Right ventricle myocardium superior (tissue), 1 donor: ENCODE measurements at places on chromosomes 12 and 14. TPM values are rescaled to one million over a fixed set of nuclear protein-coding genes. Genes with fewer than 3 reads are reported as not detected.

GRCh38 chr14:93120517-93120916 lies 4.8 kb upstream of the ITPK1 start:
- no peak for DNase-seq

DNA sequence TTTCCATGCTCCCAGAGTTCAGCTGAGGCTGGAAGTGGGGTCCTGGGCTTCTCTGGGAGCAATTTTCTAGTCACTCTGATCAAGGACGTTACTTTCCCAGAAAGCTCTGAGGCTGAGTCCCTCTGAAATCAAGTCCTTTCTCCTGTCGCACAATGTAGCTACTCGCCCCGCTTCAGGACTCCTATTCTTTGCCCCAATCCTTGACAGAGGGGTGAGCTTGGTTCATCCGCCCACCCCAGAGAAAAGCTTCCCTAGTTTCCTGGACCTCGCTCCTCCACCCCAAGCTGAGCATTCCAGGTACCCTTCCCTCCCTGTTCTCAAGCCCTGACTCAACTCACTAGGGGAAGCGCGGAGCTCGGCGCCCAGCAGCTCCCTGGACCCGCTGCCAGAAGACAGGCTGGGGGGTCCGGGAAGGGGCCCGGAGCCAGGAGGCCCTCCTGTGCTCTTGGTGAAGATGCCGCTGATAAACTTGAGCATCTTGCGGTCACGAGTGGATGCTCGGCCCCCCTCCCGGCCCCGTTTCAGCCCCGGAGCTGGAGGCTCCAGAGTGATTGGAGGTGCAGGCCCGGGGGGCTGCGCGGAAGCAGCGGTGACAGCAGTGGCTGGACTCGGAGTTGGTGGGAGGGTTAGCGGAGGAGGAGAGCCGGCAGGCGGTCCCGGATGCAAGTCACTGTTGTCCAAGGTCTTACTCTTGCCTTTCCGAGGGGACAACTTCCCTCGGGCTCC lies 1.6 kb downstream of the AGAP2 start:
- no peak for DNase-seq

GRCh38 chr14:84107835-84108343 lies 1422.1 kb upstream of the FLRT2 start:
- no peak for DNase-seq

DNA sequence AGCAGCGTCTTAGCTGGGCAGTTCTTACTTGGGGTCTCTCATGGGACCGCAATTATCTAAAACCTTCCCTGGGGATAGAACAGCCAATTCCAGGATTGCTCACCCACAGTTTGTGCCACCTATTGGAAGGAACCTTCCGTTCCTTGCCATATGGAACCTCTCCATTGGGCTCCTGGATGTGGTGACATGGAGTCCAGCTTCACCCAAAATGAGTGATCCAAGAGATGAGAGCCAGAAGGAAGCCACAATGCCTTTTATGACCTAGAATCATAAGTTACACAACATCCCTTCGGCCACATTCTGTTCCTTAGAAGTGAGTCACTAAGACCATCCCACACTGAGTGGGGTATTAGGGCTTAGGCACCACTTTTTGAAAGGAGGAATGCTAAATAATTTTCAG lies 164.4 kb downstream of the FBXL14 start:
- no peak for DNase-seq

GRCh38 chr12:11650286-11651281 lies 1.1 kb downstream of the ETV6 start:
- DNase-seq = no peak

RNU7-1 gene
- total RNA-seq = not detected

GRCh38 chr12:52027085-52027843 lies 20.5 kb downstream of the TAMALIN start:
- peak; percentile 84 for DNase-seq

AKAP6 gene
- 180 TPM for total RNA-seq

GRCh38 chr14:102085948-102086708 lies 716 bp downstream of the HSP90AA1 start:
- DNase-seq = peak; percentile 51

DNA sequence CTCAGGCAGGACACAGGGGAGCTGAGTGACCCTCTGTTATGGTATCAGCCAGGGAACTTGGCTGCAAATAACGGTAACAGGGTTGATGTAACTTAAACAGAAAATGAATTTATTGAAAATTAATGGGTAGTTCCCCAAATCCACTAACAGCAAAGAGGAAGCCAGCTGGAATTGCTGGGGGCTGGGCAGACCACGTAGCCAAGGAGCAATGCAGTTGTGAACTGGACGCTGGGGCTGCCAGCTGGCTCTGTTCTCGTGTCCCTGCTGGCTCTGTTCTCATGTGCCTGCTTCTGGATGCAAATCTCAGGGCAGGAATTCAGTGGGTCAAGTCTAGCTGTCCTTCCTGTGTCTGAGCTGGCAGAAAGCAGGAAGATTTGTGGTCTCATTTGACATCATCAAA lies 1383.3 kb upstream of the TMEM132C start:
- DNase-seq = peak; percentile 50

DNA sequence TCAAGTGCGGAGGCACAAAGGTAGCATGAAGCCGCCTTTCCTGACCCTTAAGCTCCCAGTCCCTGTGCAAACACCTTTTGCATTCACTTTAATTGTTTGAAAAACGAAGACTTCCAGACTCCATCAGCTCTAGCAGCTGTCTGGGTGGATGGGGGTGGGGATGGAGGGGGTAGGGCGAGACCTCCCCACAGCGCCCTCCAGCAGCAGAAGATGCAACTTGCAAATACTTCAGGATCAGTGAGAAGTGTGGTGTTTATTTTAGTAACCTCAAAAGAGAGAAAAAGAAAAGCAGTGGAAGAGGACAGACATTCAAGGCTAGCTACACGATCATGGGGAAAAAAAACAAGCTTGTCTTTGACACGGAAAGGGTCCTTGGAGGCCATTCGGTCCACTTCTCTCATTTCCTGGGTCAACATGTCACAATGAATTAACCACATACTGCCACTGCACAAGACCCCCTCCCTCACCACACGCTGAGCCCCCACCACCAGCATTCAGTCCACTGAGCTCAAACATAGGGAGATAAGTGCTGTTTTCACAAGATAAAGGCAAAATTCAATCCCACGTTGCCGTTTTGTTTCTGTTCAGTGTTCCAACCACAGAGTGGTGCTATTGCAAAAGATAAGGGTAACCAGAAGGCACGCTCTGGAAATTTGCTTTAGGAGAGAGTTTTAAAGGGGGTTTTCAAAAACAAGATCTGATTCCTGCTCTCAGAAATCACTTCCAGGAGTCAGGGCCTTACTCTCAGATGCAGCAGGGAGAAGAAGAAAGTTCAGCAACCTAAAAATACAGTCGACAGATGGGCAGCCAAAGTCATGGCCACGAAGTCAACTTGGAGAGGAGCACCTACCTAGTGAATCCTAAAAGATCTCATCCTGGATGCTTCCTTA lies 3.3 kb upstream of the NTF3 start:
- DNase-seq = no peak

RPL10L gene
- total RNA-seq = not detected

HNRNPA1 gene
- 389 TPM for total RNA-seq

NPFF gene
- total RNA-seq = not detected

PMEL gene
- total RNA-seq = 0.83 TPM

- no peak for DNase-seq
Measured at GRCh38 chr14:81771651-81772275, 238.1 kb upstream of the SEL1L start.

GRCh38 chr12:52243856-52244614 lies 11.0 kb downstream of the KRT7 start:
- peak; percentile 82 for DNase-seq

DNA sequence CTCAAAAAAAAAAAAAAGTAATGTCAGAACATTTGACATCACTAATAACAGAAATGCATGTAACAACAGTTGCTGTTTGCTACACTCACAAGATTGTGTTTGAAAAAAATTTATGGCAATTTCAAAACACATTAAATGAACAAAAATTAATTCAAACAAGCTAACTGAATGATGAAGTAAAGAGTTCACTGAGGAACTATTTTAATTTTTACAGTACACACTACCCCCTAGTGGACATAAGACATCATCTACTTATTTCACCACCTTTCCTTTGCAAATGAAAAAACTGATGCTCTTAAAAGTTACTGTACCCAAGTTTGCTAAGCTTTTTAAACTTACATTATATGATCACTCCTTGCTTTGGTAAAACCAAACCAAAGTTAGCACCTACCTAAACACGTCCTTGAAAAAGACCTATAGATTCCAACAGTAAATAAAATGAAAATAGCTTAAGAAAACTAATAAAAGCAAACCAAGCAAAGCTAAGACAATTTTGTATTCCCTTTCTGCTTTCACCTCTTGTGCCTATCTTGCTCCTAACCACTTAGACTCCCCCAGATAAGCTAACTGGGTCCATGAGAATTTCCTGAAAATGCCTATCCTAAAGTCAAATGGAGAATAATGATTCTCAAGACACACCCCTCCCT lies 22.2 kb downstream of the UBE2N start:
- DNase-seq = no peak

GRCh38 chr12:47590771-47591360 lies 115.0 kb downstream of the RPAP3 start:
- peak; percentile 59 for DNase-seq

TAS2R9 gene
- total RNA-seq = 0.22 TPM

DNA sequence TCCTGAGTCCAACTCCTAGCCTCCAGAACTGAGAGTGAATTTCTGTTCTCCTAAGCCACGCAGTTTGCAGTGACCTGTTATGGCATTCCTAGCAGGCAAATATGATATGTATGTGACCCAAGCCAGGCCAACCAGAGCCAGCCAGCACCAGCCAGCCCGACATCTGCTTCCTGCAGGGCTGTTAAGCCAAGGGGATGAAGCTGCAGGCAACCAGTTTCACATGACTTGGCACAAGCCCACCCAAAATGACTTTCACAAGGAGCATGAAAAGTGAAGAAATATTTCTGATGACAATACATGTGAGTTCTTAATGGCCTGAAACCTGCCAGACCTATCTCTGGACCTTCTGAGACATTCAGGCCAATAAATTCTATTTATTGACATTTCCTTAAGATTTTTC lies 68.1 kb downstream of the ITPK1 start:
- DNase-seq = peak; percentile 41

DNA sequence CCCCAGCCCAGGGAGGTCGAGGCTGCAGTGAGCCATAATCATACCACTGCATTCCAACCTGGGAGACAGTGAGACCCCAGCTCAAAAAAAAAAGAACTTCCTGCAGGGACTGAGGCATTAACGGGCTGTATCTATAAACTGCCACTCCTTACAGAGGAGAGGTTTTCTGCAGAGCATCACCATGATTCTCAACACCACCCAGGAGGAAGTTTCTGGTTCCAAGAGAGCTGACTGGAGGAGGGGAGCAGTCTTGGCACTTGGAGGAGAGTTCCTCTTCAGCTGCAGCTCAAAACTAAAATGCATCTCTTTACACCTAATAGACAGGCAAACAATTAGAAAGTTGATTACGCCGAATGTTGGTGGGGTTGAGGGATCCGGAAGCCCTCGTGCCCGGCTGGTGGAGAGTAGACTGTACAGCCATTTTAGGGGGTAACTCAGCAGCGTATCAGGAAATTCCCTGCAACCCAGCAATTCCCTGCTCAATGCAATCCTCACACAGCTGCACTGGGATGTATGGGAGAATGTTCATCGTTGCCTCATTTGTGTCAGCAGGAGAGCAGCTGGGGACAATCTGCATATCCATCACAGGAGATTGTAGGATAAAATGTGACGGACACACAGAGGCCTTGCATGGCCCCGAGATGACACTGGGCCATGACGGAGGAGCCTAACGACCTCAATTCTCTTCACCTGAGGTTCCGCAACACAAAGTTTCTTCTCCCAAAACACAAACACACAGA lies 36.6 kb downstream of the ACTN1 start:
- DNase-seq = no peak

C14orf180 gene
- total RNA-seq = 42.5 TPM

DNA sequence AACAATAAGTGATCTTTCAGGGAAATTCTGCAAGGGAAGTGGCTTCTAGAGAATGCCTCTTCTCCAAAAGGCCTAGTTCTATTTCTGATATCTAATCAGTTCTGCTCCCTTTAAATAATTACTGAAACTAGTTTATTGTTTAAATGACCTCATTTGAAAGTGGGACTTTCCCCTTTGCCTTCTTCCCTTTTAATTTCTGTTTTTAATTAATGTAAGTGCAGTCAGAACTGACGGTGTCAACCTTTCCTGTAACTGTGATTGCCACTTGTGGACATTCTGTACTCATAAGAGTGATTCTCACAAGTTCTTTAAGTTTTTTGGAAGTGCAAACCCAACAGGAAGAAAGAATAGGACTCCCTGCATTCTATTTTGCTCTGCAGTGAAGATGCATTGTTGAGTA lies 265.3 kb upstream of the PLEKHG7 start:
- DNase-seq = no peak

PLBD1 gene
- total RNA-seq = 23.8 TPM

KLRG1 gene
- 4.8 TPM for total RNA-seq

DNA sequence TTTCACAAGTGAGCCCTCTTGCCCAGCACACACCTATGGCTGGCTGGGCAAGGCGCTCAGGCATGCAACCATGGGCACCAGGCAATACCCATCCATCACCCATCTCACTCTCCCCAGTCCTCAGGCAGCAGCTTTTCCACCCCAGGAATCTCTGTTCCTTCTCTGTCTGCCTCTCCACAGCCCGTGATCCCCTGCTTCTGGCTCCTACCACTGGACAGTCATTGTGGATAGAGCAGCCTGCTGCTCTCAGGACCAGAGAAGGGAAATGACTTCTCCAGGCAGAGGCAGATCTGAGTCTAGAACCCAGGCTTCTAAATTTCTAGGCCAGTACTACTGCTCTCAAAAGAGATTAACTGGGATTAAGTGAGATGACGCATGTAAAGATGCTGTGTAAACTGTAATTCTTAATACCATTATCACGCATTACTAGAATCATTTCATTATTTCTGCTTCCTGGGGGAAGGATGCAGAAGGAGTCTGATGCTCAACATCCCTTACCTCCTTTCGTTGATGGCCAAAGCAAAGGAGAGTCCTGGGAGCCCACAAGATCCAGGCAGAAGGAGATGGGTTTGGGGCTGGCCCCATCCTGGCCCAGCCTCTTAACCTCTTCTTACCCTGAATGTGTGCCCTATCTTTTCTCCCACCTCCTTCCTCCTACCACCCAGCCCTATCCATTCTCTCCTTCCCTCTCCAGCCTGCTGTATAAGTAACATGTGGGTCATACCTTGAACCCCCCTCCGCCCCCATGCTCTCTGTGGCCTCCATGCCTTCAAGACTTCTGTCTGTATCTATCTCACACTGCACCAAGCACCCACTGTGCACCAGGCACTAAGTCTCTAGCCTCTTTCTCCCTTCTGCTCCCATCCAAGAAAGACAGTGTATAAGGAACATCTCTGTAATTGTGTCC lies 4.8 kb upstream of the AQP5 start:
- no peak for DNase-seq

GZMB gene
- total RNA-seq = 1.3 TPM

- DNase-seq = no peak
Measured at GRCh38 chr12:48026060-48026827, 22.0 kb upstream of the COL2A1 start.

ACOT6 gene
- not detected for total RNA-seq

DNA sequence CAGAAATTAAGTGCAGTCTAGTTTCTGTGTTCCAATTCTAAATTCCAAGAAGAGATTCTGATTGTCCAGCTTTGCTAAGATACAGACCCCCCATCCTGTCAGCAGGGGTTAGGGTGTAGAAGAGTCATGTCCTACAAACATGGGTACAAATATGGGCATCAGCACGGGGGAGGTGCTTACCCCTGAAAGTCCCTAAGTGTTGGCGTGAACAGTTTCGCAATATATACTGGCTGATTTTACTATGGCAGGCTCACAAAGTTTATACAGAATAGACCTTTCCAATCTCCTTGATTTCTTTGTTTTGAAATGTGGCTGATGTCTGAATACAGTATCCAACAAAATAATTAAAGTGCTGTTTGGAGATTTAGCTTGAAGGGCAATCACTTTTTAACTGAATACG lies 71.6 kb upstream of the PPM1H start:
- DNase-seq = no peak
